ENCODE measurements at places on chromosomes 4 and X.

GRCh38 chr4:165449333-165449732, 70.5 kb downstream of the CPE start:
- no peak for DNase-seq

GRCh38 chr4:185916231-185916630, 104.2 kb upstream of the SORBS2 start:
- no peak for DNase-seq

DNA sequence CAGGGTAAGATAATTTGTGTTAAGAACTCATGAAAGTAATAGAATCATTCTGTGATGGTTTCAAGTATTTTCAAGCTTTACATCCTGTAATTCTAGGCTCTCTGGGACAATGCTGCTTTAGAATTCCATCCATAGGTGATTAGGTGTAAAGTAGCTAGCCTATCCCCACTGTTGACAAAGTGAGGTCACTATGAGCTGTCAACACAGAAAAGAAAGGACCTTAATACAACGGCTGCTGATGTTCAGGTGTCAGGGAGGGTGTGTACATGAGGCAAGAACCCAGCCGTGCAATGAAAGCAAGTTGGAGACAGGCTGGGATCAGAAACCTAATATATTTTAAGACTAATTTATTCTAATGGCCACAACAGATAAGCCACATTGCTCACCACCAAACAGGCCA, 36.8 kb upstream of the SH3RF1 start:
- no peak for DNase-seq

GRCh38 chr4:128390475-128390996, 102.9 kb upstream of the PGRMC2 start:
- no peak for DNase-seq

GRCh38 chrX:142977128-142977914, 48.4 kb upstream of the SPANXN4 start:
- DNase-seq = no peak

DNA sequence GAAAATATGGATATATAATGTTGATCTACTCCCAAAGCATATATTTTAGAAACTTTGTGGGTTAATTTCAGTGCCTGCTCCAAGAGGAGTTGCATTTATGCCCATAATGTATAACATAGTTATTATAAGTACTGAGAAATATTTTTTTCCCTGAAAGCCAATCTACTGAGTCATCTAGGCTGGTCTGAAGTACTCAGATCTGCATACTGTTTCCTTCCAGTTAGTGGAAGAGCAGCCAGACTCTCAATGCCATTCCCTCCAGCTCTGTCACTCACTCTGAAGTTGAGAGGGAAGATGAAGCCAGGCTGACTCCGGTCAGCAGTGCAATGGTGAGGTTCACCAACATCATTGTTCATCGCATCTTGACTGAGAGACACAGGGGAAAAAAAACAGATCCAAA, 505.1 kb downstream of the PPARGC1A start:
- DNase-seq = no peak

DNA sequence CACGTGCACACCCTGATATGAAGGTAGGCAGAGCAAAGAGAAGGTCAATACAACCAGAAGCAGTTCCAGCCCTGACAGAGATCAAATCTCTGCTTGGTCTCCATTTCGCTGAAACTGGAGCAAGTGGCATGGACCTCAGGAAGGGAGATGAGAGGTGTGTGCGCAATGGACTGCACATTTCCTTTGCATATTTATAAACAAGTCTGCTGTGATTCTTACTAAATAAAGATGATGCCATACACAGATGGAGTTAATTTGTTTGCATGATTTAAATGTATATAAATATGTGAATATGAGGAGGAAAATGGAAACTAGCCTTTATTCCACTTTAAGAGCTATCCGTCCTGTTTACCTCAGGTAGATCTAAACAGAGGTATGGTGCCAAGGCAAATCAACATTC, 2.1 kb upstream of the SCRG1 start:
- no peak for DNase-seq

- DNase-seq = no peak
Measured at GRCh38 chrX:39227371-39227770, 426.1 kb downstream of the MID1IP1 start.

DNA sequence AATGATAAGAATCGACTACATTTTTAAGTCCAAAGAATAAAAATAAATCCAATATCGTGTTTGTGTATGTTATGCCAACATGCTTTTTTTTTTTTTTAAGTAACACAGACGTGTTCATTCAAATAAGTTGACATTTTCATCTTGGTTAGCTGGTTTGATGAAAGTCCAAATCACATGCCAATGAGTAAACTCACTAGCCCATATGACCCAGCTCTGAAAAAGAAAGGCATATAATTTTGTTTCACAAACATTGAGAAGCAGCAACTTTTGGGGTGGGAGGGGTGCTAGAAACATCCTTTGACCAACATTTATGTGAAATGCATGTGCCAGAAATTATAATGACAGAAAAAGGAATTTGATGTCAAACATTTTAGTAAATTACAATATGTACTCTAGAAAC, 61.6 kb upstream of the SPP1 start:
- no peak for DNase-seq

GRCh38 chr4:105624530-105624929, 72.1 kb downstream of the ARHGEF38 start:
- DNase-seq = peak; percentile 7

- no peak for DNase-seq
Measured at GRCh38 chr4:162392946-162393345, 229.1 kb upstream of the FSTL5 start.
